Right kidney (tissue), 9 donors: ENCODE measurements at places on chromosomes 5 and 9.

DNA sequence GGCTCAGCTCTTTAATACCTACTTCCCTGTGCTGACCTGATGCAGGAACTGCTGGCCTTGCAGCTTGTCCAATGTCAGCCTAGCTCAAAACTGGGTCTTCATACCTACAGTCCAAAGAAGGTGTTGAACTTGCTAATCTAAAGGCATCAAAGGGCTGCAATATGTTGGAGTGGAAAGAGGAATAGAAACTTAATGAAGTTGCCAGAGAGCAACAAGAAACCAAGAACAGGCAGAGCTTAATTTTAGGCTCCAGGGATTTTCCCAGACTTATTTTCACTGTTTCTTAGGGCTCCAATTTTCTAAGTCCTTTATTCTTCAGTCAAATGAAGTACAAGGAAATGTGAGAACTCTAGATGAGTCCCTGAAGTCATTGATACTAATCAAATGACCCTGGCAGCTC lies 17.6 kb upstream of the ERCC6L2 start:
- no peak for DNase-seq

- DNase-seq = no peak
Observed at GRCh38 chr5:180140571-180140970, 68.4 kb downstream of the RASGEF1C start.

DNA sequence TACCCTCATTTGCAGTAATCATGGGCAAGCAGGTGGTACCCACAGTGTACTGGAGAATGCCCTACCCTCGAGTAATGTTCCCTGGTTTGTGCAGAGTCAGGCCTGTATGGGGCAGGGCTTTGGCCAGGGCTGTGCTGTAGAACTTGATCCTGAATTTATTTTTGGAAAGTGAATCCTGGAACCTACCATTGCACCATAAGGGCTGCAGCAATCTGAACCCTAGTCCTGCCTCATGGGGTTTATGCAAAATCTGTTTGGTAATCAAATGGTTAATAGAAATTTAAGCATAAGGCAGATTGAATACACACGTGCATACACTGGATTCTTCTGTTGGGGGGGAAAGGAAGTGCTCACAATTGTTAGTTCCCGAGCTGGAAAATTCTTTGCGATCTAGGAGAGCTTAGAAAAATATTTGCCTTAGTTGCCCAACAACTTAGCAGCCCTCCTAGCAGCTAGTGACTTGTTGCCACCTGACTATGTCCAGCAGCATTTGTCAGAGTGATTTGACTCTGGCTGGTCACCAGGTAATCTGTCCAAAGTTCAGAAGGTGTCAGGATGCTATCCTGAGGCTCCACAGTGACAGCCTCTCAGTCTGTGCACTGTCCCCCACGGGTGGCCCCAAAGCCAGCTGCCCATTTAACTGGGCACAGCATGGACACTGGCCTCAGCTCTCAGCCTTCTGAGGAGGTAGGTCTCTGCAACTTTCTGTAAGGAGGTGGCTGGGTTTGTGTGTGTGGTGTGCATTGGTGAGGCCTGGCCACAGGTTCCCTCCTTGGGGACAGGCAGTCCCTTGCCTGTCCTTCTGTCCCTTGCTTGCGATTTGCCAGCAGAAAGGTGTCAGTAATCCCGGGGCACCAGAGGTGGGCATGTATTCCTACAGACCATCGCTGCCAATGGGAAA lies 8.3 kb downstream of the MVB12B start:
- DNase-seq = no peak

DNA sequence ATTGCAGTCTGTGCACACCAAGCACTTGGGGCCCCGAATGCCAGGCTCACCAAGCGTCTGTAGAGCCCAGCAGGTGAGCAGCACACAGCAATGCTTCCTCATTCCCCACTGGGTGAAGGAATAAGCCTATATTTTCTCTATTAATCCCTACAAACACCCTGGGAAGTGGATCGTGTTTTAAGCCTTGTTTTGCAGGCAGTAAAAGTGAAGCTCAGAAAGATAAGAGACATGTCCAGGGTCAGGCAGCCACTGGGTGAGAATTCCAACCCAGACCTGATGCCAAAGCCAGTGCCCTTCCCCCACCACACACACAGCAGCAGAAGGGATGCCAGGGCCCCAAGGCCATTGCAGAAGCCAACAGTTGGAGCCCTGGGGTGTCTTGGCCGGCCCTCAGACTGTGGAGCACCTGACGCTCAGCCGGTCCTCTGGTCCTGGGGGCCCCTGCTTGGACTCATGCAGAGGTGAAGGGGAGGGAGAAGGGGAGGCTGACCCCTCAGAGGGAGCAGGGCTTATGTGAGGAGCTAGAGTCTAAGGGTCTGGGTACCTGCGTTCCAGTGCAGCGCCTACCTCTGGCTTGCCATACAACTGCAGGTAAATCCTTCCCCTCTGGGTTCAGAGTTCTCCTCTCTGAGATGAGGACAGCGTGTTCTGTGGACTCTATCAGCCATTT lies 26.3 kb upstream of the SYNPO start:
- DNase-seq = no peak

- DNase-seq = no peak
Observed at GRCh38 chr5:133889271-133889905, 79.0 kb downstream of the C5orf15 start.

DNA sequence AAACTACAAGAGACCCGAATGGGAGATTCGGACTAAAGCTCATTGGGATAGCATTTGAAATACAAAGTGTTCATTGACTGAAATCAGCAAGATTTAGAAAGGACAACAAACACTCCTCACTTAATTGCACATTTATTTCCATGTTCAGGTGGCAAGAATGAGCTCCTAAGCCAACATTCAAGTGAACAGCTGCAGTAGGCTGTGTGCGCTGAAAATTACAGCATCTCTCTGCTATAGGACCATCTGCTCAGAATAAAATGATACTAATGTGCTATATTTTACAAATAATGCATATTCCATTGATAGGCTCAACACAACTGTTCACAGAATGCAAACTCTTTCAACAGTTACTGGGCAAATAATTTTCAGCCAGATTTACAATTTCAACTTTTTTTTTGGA lies 61.8 kb downstream of the ELAVL2 start:
- DNase-seq = no peak

- DNase-seq = no peak
Observed at GRCh38 chr5:150318613-150319483, 16.1 kb upstream of the ARSI start.

DNA sequence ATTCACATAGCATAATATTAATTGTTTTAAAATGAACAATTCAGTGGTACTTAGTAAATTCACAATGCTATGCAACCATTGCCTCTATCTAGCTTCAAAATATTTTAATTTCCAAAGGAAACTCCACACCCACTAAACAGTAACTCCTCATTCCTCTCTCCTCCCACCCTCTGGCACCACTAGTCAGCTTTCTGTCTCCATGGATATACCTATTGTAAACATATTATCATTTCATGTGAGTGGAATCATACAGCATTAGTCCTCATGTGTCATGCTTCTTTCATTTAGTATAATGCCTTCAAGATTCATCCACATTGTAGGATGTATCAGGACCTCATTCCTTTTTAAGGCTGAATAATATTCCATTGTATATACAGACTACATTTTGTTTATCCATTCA lies 48.6 kb downstream of the PHF2 start:
- DNase-seq = no peak

DNA sequence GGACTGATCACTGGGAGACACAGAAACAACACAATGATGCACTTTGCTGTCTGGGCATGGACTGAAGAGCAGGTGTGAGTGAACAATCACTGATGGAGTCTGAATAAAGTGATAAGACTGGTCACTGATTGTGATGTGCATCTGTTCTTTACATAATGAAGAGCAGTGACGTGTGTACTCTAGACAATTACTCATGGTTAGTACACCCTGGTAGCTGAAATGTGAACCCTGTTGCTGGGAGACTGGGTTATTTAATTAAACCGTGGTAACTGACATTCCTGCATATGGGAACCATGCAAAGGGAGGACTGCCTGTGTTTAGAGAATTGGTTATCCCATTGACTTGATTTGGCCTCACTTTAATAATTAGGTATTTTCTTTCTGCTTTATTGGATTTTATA lies 202.9 kb downstream of the NR2F1-AS1 start:
- no peak for DNase-seq

GRCh38 chr9:131755541-131756198 lies 15.8 kb upstream of the RAPGEF1 start:
- peak; percentile 44 for DNase-seq

- no peak for DNase-seq
Observed at GRCh38 chr9:130296783-130297055, 31.2 kb downstream of the HMCN2 start.

DNA sequence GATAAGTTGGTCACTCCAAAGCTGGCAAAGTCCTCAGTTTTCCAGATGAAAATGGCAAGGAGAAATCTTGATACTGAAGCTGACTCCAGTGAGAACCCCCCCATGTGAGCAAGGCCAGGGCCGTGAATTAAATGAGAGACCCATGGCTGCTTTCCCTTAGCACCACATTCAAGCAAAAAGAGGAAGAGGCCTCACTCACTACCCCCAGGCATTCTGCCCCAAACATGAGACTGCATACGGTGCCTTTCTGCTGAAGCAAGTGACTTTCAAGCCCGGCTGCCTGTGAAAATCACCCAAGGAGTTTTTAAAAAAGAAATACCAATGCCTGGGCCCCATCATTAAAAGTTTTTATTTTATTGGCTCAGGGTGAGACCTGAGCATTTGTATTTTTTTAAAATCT lies 66.9 kb downstream of the TMEM252 start:
- no peak for DNase-seq

- peak; percentile 61 for DNase-seq
Observed at GRCh38 chr5:177094224-177095087, 7.7 kb downstream of the FGFR4 start.

DNA sequence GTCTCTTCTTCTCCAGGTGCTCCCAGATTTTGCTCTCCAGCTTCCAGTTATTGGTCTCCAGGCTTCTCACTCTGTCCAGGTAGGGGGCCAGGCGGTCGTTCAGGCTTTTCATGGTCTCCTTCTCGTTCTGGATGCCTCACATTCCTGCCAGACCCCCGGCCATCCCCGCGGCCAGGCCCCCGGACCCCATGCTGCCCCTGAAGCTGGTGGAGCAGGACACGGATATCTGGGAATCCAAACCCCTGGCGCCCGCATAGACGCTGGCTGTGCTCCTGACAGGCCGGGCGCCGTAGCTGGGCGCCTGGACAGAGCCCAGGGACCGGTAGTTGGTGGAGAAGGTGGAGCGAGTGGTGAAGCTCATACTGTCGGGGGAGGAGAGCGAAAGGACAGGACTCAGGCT lies 534.4 kb upstream of the TLE4 start:
- no peak for DNase-seq

DNA sequence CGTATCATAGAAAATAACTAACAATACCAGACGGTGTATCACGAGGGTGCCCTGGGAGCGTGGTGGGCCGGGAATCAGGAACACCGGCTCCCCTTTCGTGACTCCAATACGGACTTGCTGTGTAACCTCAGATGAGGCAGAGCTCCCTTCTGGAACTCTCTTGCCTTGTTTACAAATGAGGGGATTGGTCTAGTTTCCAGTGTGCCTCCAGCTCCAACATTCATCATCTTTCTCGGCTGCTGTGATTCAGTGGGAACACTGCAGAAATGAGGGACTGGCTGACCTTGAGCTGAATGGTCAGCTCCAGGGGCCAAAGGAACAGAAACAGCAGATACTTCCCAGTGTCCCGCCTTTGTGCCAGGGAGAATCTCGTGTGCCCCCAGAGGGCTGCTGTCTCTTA lies 22.6 kb upstream of the TGFBI start:
- DNase-seq = no peak

GRCh38 chr5:7584749-7585148 lies 188.8 kb downstream of the ADCY2 start:
- no peak for DNase-seq

GRCh38 chr5:125578551-125578950 lies 832.1 kb upstream of the ZNF608 start:
- DNase-seq = no peak

DNA sequence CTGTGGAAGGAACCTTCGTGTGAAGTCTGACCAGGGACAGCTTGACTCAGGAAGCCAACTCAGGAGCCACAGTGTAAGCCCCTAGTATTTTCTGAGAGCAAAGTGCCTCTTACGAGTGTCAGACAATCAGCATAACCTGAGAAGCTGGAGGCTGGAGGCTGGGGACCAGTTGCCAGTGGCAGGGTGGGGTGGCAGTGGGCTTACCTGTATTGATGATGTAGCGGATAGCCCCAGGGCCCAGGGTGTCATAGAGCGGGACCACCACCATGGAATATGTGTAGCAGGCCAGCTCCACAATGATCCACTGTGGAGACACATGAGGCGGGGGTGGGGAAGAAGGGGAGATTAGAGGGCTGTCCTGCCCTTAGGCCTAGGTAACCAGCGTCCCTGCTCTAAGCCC lies 22.9 kb downstream of the ACSL6 start:
- no peak for DNase-seq

DNA sequence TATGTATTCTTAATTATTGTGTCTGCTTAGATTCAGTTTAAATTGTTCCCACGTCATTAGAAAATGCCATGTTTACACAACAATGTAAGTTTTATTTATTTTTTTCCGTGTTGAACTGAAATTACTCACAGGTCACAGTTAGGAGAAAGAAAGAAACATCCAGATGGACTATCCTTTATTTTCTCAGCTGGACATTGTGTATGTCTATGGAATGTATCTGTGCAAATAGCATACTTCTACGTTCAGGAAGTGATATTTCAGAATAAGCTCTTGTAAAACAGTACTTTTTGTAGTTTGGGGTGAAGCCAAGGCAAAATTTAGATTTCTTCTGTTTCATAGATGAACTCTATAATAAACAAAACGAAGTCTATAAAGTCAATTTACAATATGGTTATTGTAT lies 249.0 kb upstream of the ZNF608 start:
- DNase-seq = no peak

DNA sequence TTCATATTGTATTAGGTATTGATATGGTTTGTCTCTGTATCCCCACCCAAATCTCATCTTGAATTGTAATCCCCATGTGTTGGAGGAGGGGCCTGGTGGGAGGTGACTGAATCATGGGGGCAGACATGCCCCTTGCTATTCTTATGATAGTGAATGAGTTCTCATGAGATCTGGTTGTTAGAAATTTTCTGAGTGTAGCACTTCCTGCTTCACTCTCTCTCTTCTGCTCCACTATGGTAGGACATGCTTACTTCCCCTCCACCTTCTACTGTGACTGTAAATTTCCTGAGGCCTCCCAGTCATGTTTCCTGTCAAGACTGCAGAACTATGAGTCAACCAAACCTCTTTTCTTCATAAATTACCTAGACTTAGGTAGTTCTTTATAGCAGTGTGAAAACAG lies 187.4 kb upstream of the SLC24A2 start:
- DNase-seq = no peak

- no peak for DNase-seq
Observed at GRCh38 chr5:101877451-101877850, 418.6 kb downstream of the SLCO4C1 start.

DNA sequence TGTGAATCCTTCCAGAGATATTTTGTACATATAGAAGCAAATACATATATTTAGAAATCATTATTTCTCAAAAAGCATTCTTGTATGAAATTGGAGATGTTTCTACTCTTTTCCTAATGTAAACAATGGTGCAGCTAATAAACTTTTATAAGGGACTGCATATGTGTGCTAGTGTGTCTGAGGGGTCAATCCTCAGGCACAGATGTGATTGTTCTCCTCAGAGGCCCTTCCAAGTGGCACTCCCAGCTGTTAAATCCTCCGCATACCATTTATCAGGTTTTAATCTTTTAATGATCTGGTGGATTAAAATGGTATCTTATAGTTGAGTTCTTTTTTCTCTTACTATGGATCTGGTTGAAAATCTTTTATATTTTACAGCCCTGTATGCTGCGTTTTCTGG lies 5.6 kb upstream of the OMD start:
- DNase-seq = no peak

- no peak for DNase-seq
Observed at GRCh38 chr5:35830587-35830986, 26.1 kb upstream of the IL7R start.

GRCh38 chr5:107378218-107378899 lies 292.4 kb downstream of the EFNA5 start:
- DNase-seq = no peak
